ENCODE measurements at places on chromosomes 4 and X.

DNA sequence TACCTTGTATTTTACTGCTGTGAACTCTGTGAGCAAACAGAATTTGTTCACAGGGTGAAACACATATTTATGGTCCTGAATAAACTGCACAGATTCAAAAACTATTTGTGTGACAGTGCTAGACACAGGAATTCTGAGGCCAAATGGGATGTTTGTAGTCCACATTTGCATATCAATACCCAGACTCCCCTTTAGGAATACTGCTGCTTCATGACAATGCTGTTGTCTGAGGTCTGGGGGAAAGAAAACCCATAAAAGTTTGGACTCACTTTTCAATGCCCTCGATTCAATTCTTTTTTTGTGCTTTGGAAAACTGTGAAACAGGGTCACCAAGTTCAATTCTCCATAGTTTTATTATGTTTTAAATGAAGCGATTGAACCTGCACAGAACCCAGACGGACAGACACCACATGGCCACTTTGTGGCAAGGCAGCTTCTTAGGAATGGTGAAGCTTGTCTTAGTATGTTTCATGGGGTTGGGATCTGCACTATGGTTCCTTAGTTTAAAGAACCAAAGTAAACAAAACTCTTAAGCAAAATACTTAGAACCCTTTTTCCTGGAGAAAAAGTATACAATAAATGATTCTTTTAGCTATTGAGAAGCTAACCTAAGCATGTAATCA is 92.3 kb upstream of the MAD2L1 start:
- no peak for DNase-seq

DNA sequence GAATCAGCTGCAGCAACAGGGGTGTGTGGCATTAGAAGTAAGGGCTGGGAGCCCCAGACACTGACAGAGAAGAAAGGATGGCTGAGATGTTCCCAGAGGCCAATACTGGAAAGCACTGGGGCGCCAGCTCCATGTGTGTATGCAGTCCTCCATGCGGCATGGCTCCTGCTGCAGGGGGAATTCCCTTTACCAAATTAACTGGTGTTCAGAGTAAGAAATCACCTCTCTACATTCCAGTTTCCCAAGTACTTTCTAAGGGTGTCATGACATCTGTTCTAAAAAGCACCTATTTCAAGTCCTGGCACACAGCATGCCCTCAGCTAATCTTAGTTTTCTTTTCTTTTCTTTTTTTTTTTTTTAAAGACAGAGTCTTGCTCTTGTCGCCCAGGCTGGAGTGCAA is 98.0 kb downstream of the MAML3 start:
- DNase-seq, result no peak

GRCh38 chr4:115418635-115419396 is 305.4 kb upstream of the NDST4 start:
- DNase-seq, result no peak

- DNase-seq, result no peak
These were observed 2.3 kb upstream of the HTATSF1 start for GRCh38 chrX:136495043-136495442.

DNA sequence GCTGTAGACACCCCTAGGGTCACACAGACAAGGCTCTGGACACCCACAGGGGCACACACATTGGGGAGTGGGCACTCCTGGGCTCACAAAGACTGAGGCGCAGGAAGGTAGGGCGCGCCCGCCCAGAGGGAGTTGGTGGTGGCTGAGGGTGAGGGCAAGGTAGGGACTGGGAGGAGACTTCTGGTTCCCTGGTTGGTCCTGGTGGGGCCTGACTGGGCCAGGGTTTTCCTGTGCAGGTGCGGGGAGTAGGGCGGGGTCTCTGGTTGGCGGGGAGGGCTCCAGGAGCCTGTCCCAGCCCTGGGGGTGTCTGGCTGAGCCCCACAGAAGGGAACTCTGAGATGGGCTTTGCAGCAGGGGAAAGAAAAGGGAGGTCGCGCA is 6.7 kb upstream of the WAS start:
- no peak for DNase-seq

DNA sequence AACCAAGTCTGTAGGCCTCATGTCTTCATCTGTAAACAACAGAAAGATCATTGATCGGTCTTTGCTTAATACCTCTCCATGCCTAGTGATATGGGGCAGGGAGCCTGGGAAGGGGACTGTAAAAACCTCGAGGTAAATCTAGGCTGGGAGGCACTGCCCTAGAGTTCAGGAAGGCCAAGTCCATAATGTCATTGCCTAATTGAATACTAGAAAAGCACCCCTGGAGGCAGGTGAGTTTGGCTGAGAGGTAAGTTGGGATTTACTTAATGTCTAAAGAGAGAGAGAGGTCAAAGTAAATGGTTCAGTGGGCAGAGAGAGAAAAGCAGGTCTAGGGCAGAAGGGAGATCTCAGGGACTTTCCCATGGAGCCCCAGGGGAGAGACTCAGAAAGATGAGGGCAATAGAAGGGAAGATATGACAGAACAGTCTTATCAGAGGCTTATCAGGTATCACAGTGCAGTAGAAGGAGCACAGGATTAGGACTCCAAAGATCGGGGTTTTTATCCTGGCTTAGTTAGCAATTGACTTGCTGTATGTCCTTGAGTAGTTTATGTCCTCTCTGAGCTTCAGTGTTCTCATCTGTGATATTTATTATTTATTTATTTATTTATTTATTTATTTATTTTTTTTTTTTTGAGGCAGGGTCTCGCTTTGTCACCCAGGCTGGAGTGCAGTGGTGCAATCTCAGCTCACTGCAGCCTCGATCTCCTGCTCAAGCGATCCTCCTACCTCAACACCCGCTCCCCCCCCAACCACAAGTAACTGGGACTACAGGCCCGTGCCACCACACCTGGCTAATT is 85.2 kb downstream of the SLC16A2 start:
- DNase-seq, result no peak

- DNase-seq, result no peak
These were observed 64.6 kb downstream of the ANAPC4 start for GRCh38 chr4:25441519-25442117.

DNA sequence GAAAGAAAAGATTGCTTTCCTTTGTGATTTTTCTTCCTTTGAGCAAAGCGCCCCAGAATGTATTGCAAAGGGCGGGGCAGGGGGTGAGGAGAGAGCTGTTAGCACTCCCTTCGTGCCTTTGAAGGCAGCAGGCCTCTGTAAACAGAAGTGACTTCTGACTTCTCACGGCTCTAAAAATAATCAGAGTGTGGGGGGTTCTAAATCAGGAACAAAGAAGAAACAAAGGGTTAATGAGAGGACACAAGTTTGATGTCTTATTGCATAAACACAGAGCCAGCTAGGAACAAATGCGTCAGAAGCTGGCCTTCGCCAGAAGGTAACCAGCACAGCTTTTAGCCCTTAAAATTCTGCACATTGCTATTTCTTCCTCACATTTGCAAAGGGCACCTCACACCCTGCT is 626.2 kb downstream of the MID1IP1 start:
- DNase-seq, result no peak

DNA sequence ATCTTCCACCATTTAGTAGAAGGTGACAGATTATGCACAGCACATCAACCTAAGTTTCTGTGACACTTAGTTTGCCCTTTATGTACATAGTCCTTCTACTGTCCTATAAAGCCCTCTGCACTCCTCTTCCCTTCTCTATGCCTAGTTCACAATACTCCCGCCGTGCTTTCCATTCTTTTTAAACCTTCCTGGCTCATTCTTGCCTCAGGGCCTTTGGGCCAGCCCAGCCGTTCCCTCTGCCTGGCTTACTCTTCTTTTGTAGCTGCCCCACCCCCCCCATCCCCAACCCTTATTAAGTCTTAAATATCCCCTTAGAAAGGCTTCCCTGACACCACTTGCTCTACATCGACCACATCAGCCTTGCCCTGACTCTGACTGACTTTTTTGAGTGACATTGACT is 33.0 kb downstream of the SGMS2 start:
- no peak for DNase-seq

DNA sequence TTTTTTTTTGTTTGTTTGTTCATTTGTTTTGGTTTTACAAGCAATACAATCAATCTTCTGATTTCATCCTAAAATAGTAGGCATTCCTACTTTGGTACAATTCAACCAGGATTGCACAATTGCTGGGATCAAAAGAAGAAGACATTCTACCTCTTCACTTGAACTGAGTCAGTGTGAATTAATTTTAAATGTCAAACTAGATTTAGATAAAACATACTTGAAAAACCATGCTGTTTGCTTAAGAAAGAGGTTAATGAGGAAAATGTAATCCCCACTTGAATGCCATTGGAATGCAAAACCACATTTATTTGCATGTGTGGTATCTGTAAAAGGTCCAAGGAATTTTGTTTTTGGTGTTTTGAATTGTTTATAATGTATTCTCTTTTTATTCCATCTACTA is 40.5 kb downstream of the HAND2 start:
- DNase-seq, result no peak

- DNase-seq, result no peak
These were observed 37.1 kb upstream of the PDE5A start for GRCh38 chr4:119665752-119666151.

DNA sequence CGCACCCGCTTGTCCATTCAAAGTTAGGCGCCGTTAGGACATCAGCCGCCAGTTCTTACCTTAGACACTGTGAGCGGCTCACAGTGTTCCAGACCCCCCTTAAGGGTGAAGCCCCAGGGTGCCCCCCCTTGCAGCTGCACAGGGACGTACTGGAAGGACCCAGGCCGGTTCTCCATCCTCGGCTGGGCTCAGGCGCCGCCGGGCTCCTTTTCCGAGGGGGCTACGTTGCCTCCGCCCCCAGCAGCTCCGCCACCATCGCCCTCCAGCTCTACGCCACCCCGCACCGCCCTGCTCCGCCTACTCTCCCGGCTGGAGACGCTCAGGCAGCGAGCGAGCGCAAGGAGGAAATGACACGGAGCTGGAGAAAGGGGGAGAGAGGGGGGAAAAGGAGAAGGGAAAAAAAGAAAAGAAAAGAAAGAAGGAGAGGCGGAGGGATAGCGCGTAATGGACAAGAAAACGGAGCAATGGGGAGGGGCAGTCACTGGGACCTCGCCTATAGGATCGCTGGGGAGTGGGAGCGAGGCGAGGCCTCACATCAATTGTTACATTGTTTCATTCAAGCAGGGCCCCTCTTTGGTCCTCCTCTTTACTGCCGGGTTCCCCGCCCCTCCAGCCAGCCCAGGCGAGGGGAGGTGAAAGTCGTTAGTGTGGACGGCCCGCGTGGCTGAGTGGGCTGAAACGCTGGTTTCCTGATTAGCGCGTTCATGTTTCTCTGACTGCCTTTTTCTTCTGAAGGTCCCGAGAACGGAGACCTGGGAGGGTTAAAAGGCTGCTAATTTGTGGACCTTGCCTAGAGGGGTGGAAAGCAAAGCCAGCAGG is at the start of gene SHROOM4:
Gene SHROOM4 (minus strand): TSS at position 352 of the 819 bp plus-strand sequence. CDS start 176 bp downstream, at position 176.
- DNase-seq, result no peak

DNA sequence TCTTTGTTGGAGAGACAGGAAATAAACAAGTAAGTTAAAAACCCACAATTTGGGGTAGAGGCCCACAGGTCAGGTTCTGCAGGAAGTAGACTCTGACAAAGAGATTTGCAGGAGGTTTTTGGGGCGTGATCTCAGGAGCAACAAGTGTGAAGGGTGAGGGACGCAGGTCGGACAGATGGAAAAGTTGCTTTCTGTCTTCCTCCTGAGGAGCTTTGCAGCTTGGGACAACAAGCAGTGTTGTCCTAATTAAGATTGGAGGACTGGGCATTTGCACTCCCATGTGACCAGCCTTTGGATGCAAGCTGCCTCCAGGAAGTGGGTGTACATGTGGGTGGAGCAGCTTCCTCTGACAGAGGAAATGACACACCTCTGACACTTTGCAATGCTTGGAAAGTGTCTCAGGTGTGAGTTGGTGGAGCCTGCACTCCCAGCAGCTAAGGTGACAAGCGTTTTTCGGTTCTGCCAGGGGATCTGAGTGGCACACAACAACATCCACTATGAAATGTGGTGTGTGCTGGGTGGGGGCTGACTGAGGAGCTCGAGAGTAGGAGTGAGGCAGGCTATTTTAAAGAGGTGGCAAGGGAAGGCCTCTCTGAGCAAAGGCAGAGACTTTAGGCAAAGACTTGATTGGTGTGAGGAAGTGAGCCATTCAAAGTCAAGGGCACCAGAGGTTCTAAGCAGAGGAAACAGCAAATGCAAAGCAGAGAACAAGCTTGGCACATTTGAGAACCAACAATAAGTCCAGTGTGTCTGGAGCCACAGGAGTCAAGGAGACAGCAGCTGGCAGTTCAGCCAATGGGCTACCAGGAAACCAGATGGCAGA is 339.8 kb upstream of the GATB start:
- DNase-seq, result peak; percentile 55

- DNase-seq, result no peak
These were observed 101.5 kb downstream of the MGST2 start for GRCh38 chr4:139767168-139767567.

DNA sequence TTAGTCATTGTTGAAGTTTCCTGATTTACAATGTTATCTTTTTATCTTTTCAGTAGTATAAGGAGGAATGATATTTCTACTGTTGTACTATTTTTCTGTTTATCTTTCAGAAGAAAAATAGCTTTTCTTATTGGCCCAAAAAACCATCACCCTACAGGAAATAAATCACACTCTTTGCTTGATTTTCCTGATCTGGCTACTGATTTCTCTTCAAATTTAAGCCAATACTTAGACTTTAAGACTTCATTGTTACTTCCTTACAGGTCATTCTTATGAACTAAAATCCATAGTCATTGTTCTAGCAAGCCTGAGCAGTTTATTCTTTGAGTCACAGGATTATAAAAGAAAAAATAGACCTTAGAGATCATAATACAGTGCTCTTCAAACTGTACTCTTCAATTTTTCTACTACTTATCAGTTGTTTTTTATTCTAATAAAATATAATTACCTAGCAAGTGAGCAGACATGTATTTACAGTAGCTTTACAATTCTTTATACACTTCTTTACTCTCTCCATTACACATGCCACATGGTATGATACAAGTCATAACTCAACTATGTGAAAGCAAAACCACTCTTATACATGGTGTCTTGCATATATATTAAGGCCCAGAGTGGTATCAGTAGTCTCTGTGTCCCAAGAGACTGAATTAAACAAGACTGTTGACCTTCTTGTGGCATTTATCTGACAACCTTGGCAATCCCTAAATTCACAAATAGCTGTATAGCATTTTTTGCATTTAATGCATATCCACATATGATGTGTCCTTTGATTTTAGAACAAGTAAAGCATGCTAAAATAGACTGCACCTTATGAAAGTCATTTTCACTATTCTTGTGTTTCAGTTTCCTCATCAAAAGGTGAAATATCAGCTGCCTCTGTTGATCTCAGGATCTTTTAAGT is 47.9 kb downstream of the TET2 start:
- no peak for DNase-seq

GRCh38 chr4:77240469-77241066 is 83.6 kb downstream of the CCNG2 start:
- DNase-seq, result peak; percentile 13
